ENCODE measurements at places on chromosomes 7 and 10.

- DNase-seq: no peak
Measured at GRCh38 chr7:92253251-92253650, 7.5 kb downstream of the ANKIB1 start.

- DNase-seq: no peak
Measured at GRCh38 chr7:156929789-156930539, 19.5 kb upstream of the NOM1 start.

GRCh38 chr7:2172311-2173188 is 60.2 kb downstream of the MAD1L1 start:
- DNase-seq: no peak

- no peak for DNase-seq
Measured at GRCh38 chr10:79078367-79079053, 9.7 kb downstream of the ZMIZ1 start.

DNA sequence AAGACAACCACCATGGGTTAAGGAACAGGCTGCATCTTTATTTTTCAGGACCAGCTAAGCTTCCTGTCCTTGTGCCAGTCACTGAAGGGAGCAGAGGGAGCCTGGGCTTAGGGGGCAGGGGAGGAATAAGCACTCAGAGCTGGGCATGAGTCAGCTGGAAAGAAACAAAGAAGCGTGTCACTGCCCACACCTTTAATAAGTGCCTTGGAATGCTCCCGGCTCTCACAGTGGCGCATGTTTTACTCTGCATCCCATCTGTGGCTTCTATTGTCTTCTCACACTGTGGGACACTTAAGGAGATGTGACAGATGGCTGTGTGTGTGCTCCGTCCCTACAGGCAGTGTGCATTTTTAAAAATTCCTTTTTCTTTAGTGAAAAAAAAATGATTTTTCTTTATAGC is 71.7 kb downstream of the MTURN start:
- no peak for DNase-seq

DNA sequence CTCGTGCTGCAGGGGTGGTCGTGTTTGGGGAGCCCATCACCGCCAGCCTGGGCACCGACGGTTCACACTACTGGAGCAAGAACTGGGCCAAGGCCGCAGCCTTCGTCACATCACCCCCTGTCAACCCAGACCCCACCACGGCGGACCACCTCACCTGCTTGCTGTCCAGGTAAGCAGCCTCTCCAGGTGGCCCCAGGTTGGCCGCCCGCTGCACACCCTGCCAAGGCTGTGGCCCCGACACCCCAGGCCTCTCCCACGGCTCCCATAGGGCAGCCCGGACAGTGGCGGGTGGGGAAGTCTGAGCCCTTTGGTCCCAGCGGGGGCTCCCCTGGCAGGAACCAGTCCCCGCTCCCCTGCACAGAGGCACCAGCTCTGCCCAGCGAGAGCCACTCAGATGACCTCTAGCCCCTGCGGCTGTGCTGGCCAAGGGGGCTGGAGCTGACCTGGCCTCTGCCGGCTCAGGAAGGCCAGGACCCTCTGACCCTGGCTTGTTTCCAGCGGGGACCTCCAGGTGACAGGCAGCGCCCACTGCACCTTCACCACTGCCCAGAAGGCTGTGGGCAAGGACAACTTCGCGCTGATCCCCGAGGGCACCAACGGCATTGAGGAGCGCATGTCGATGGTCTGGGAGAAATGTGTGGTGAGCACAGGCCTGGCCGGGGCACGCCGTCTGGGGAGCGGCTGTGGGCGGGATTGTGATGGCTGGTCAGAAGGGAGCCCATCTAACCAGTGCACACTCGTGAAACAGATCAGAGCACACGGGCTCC is 13.8 kb downstream of the DPYSL4 start:
- DNase-seq: no peak

DNA sequence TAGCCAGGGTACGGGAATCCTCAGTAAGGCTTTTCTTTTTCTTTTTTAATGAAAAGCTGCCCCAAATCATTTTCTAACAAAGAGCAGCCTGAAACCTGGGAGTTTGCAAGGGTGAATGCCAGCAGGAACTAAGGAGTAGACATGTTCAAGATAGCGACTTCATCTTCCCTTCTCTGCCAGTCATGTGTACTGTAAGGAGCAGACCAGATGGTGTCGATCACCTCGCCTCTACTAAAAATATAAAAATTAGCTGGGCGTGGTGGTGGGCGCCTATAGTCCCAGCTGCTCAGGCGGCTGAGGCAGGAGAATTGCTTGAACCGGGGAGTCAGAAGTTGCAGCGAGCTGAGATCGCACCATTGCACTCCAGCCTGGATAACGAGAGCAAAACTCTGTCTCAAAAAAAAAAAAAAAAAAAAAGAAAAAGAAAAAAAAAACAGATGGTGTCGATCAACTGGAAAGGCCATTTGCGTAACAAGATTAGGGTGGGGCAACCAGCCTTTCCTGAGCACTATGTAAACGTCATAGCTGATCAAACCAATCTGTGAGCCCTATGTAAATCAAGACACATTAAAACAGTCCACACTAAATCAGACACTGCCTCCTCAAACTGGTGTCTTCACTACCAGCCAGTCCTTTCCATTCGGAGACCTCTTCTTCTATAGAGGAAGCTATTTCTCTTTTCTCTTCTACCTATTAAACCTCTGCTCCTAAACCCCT is 33.8 kb downstream of the NOLC1 start:
- DNase-seq: no peak

DNA sequence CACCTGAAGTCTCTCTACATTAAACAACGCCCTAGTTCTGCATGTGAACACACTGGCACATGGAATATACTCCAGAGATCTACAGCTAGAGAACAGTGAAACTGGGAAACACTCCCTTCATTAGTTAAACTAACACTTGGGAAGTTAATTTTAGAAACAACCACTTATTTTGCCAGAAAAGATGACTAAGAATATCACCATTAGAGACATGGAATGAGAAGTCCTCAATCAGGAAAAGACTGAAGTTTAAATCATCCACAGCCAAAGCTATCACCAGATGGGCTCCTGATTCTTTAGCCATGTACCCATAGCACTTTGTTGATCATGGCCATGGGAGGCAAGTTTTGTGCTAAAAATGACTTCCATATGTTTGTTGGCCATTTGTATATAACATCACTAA is 719.5 kb downstream of the KCNMA1 start:
- DNase-seq: no peak

DNA sequence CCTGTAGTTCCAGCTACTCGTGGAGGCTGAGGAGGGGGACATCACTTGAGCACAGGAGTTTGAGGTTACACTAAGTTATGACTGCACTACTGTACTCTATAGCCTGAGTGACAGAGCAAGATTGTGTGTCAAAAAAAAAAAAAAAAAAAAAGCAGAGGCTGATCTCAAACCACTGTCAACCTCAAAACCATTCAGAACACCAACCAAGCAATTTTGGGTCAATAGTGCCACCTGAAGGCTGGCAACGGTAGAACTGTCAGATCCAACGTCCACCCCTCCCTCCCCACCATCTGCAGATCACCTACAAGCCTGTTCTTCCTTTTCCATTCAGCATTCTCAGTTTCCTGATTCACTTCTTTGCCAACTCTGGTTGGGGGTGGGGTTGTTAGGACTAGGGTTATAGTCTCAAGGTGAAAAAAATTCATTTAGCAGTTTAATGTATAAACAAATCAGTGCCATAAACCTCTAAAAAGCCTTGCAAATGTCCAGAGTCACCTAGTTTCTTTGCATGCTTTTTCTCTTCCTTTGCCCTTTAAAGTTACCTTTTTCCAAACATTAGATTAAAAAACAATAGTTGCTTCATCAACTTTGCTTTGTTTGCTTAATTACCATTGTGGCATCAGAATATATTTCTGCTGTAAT is 2.6 kb downstream of the MRPS33 start:
- peak; percentile 83 for DNase-seq

- no peak for DNase-seq
Measured at GRCh38 chr7:25989140-25989705, 162.8 kb upstream of the NFE2L3 start.

DNA sequence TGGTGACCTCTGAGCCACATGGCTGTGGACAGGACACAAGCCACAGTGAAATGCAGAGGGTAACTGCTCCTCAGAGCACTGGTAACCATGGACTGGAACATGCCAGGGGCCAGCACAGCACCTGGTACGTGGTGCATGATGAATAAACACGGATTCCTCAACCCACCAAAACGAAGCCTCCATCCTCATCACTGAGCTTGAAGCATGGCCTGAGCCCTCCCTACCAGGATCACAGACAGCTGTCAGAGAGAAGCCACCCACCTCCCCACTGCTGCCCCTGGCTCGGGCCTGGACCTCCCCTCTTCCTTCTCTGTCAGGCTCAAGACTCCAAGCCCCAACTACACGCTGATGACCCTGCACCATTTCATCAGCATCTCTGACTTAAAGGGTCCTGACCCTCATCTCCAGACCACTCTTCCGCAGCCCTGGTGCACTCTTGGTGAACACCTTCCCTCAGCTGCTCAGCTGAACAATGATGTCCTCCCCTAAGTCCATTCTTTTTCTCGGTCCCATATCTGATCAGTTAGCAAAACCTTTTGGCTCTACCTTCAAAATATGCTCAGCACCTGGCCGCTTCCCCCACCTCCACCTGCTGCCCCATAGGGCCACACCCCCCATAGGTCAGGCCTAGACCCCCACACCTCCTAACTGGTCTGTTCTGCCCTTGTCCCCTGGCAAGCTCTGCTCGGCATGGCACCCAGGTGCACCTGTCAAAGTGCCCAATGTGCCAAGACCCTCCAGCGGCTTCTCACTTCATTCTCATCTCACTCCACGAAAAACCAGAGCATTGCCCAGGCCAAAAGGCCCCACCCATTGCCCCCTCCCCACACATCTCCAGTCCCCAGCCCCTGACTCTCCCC is 141.1 kb downstream of the MAPK8 start:
- no peak for DNase-seq

DNA sequence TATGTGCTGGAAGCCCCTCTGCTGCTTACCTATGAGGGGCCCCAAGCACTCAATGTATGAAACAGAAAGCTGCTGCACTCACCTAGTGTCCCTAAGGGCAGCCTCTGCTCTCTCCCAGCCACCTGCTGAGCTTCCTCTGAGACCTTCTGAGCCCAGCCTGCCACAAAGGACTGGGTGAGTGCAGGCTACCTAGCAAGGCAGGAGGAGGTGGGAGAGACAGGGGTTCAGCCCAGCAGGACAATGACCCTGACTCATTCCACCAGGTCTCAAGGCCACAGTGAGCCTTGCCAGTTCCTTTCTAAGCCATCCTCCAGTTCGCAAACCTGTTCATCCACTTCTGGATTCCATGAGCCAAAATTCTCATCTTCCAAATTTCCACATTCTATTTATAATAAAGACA is 16.3 kb downstream of the VOPP1 start:
- no peak for DNase-seq

GRCh38 chr7:105769901-105770628 is 106.3 kb downstream of the ATXN7L1 start:
- no peak for DNase-seq

- DNase-seq: no peak
Measured at GRCh38 chr10:125057158-125058001, 103.0 kb downstream of the CTBP2 start.

GRCh38 chr7:37741776-37742175 is 58.2 kb downstream of the GPR141 start:
- DNase-seq: no peak

- DNase-seq: no peak
Measured at GRCh38 chr7:859359-860030, 16.9 kb upstream of the GET4 start.

DNA sequence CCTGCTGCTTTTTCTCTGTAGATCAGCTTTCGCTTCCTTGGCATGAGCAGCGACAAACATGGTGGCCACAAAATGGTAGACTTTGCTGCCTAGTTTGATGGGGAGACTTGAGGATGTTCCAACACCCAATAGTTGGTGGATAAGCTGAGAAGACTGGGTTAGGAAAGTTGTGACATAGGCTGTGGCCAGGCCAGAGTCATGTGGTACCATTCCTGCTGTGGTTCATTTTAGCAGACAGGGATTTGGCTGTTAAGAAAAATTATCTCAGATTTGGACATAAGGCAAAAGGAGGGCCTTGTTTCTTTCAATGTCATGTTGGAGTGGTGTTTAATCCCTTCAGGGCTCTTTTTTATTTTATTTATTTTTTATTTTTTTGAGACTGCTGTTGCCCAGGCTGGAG is 26.6 kb upstream of the FAM180A start:
- DNase-seq: no peak

GRCh38 chr10:118333871-118334270 is 8.3 kb downstream of the FAM204A start:
- no peak for DNase-seq

DNA sequence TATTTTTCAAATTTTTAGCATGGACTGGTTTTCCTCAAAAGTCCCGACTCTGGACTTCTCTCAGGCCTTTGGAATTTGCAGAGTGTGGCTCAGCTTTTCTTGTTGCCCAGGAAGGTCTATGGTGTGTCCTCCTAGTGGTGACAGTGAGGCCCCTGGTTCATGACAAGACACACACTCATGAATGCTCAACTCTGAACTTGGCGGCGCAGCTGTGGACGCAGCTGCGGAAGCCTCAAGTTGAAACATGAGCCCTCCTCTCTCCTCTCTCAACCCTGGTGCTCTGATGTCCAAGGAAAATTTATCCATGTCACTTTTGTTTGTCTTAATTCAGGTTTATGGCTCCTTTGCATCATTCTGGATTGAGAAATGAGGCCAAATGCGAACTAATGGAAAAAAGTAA is 183.9 kb downstream of the HECW1 start:
- DNase-seq: no peak

DNA sequence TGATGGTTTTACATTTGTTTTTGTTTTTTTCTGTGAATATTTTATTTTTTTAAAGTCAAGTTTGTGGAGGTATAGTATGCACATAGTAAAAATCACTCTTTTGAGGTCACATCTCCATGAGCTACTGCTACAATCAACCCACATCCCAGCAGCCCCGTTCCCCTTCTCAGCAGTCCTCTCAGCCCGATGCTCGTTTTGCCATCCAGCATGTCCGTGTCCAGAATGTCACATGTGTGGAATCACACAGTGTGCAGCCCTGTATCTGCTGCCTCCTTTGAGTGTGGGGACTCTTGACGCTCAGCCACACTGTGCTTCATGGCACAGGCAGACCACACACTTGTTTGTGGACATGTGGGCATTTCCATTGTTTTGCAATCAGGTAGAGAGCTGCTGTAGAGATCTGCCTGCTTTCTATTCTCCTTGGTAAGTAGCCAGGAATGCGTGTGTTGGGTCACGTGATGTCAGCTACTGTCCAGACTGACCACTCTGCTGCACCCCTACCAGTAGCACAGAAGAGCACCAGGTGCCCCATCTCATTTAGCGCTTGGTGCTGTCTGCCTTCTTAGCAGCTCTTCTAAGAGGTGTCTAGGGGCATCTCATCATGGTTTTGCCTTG is 71.6 kb upstream of the CAMK2B start:
- DNase-seq: peak; percentile 28

DNA sequence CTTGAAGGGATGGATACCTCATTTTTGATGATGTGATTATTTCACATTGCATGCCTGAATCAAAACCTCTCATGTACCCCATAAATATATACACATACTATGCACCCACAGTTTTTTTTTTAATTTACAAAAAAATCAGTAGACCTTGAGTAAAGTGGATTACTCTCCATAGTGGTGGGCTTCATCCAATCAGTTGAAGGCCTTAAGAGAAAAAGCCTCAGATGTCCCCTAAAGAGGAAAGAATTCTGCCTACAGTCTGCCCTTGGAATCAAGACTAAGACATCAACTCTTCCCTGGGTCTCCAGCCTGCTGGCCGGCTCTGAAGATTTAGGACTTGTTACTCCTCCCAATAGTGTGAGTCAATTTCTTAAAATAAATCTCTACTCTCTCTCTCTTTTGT is 1.1 kb downstream of the AZGP1 start:
- no peak for DNase-seq

GRCh38 chr10:60466267-60467201 is 76.9 kb upstream of the ANK3 start:
- no peak for DNase-seq

GRCh38 chr7:151735186-151735850 is 141.6 kb downstream of the PRKAG2 start:
- DNase-seq: no peak

Measured in activated CD8-positive, alpha-beta memory T cell treated with anti-CD3 and anti-CD28 coated beads for 24 hours (primary cell).